Cortex of kidney (tissue), 1 donor: ENCODE measurements at places on chromosomes 4 and X.

DNA sequence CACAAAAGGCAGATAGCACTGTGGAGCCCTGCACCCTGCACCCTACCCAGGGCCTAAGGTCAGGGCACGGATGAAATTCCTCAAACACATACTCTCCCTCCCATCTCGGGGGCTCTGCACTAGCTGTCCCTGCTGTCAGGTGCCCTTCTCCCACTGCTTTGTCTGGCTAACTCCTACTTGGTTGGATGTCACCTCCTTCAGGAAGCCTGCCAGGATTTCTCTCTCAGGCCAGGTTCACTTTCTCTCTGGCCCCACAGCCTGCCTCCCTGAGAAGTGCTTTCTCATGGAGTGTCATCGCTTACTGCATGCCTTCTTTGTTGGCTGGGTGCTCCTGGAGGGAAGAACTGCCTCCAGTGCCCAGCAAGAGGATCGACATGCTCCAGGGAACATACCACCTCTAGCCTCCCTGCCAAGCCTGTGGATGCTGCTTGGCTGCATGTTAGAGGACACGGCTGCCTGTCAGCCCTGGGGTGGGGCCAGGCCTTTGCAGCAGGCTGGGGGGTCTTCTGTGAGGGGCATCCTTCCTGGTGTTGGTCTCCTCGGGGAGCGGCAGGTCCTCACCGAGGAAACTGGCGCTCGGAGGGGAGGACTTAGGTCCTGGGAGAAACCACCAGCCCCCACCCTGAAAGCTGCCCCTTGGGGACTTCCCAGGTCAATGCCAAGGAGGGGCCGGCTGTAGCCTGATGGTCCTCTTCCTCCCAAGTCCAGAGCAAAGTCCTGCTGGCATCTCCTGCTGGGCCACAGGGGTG, 15.0 kb downstream of the ABLIM2 start:
- no peak for DNase-seq

DNA sequence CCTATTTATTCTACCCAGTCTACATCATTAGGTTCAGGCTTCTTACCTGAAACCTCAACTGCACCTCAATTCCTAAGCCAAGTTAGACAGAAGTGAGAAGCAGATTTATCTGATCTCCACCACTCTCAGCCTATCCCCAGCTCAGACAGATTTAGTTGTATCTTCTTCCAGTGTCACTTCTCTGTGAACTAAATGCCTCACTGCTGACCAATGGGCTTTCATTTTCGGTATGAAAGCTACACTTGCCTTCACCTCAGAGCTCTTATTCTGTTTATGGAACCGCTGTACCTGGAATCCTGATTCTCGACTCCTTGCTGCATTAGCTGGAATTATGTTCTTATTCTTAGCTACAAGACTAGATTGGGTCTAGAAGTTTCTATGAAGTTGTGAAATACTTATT, 833.2 kb downstream of the CCSER1 start:
- no peak for DNase-seq

- DNase-seq, result no peak
These were observed 907.6 kb downstream of the FSTL5 start for GRCh38 chr4:161256172-161256571.

GRCh38 chr4:40789031-40789430, 39.3 kb downstream of the NSUN7 start:
- DNase-seq, result no peak

DNA sequence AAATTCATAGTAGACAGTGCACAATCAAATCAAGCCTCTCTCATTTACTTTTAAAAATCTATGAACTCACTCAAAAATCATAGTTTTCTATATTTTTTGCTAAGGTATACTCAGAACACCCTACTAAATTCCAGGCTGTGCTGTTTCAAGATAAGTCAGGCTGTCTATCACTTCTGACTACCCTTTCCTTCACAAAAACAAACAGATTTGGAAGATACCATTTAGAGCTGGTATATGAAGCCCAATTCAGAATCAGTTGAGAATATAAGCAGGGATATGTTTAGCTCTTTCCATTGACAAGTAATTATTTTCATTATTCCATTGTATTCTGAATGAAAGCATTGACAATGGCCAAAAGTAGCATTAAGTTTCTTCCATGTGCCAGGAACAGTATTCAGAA, 53.1 kb downstream of the CXCL1 start:
- DNase-seq, result no peak

- no peak for DNase-seq
These were observed 241.1 kb upstream of the TET2 start for GRCh38 chr4:104905546-104905945.

- DNase-seq, result no peak
These were observed 267.1 kb downstream of the ARHGAP24 start for GRCh38 chr4:85741921-85742591.
